ENCODE measurements at places on chromosomes 16 and 17.

GRCh38 chr16:19294156-19294649 is 8.7 kb downstream of the CLEC19A start:
- DNase-seq: no peak

- no peak for DNase-seq
These were observed 6.3 kb downstream of the CCL11 start for GRCh38 chr17:34291721-34292348.

- peak; percentile 3 for DNase-seq
These were observed 667.4 kb upstream of the SALL1 start for GRCh38 chr16:51818342-51818944.

- peak; percentile 78 for DNase-seq
These were observed 716 bp downstream of the TMEM94 start for GRCh38 chr17:75457047-75457654.

- no peak for DNase-seq
These were observed 14.0 kb downstream of the MYO1D start for GRCh38 chr17:32862940-32863339.

GRCh38 chr16:24819462-24820040 is 26.2 kb upstream of the SLC5A11 start:
- DNase-seq: no peak

GRCh38 chr16:11835891-11836649 is 15.3 kb downstream of the RSL1D1 start:
- DNase-seq: no peak

DNA sequence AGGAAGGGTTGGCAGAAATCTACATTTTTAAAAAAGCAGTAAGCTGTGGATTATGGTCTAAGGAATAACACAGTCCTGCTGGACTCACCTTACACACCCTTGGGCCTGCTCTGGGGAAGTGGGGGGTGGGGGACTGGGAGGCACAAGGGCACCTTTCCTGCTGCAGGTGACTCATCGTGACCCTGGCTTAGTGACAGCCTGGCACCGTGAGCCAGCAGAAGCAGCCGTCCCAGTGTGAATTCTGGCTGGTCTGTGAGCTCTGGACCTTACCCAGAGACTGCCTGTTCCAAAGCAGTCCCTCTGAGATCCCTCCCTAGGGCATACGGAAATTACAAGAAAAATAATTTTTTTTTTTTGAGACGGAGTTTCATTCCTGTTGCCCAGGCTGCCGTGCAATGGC is 4.2 kb upstream of the CRK start:
- no peak for DNase-seq

- DNase-seq: no peak
These were observed 8.5 kb downstream of the TP53I13 start for GRCh38 chr17:29577001-29577370.

- DNase-seq: no peak
These were observed 69.9 kb upstream of the NUDT7 start for GRCh38 chr16:77652399-77652798.

DNA sequence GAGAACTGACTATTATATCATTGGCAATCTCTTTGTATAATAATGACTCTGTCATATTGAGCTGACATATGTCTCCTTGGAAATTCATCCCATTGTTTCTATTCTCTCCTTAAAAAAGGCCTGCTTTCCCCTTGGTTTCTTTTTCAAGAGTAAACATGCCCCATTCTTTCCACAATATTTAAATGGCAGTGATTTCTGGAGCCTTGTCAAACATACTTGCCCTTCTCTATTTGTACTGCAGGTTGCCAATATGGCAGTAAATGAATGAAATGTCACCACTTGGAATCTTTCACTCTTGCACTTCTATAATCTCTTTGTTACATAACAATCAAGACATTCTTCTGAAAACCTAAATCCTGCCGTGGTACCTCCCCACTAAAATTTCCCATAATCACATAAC is 1265.1 kb upstream of the CDH8 start:
- DNase-seq: no peak

DNA sequence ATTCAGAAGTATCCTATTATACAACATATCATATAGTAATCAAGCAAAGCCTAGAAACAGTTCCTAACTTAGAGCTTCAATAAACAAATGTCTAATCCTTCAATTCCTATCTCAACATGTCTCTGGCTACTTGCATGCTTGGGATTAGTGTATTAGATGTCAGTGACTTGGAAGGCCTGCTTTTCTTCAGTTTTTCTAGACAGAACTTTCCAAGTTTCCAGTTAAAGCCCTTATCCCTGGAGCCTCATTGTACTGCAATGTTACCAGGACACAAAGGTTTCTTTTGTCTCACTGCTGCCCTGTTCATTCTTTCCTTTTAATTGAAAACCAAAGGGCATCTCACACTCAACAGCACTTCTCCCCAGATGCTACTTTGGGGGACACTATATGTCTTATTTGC is 16.5 kb downstream of the PSME3IP1 start:
- DNase-seq: no peak

DNA sequence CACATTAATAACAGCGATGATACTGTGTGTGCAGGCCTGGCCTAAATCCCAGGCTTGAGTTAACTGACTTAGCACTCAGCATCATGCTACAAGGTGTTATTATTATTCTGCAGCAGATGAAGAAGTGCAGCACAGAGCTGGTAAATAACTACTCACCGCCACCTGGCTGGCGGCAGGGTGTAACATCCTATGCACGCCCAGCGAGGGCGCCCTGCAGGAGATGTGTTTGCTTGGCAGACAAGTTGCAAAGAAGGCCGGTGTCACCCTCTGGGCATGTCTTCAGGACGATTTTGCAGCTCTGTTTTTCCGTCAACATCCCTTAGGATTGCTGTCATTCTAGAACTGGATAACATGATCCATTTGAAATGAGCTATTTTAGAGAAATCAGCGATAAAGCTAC is 30.1 kb downstream of the DNAH9 start:
- no peak for DNase-seq

- DNase-seq: no peak
These were observed 981 bp upstream of the CEP131 start for GRCh38 chr17:81223762-81224130.

- DNase-seq: no peak
These were observed 36.2 kb upstream of the DNAH17 start for GRCh38 chr17:78613416-78613815.

- peak; percentile 46 for DNase-seq
These were observed 102.6 kb downstream of the ZNF778 start for GRCh38 chr16:89319886-89320781.

GRCh38 chr16:74297145-74297665 is 591 bp downstream of the PSMD7 start:
- DNase-seq: peak; percentile 32

- no peak for DNase-seq
These were observed 58.2 kb downstream of the HELZ start for GRCh38 chr17:67186782-67187181.

DNA sequence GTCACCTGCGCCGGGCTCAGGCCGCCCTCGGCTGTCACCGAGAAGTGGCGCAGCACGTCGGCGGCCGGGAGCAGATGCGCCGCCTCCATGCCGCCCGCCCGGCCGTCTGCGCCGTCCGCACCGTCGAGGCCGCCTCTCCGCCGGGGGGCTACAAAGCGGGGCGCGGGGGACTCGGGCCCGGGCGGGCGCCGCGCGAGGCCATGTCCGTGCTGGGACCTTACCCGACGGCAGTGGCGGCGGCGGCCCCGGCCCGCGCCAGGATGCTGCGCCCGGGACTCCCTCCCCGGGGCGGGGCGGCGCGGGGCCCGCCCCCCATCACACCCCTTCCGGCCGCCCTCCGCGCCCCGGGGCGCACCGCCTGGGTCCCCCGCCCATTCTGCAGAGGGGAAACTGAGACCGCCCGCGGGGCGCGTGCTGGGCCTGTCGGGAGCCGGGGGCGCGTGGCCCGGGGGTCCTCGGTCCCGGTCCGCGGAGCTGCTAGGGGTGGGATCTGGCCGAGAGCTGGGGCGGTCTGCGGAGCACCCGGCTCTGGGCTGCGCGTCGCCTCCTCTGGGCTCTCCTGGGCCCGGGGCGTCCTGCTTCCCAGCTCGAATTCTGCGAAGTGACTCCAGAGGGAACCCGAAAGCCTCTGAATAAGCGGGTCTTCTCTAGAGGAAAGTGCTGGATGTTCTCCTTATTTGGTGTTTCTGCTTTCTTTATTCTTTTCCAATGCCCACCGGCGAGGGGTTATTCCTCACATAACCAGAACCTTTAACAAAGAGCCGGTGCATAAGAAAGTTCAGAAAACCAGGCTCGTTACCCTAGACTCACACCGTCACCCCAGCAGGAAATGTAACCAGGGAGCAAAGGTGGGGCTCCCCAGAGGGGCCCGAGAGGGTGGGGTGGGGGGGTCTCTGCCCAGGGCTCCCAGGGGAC is at the start of gene ATP2A3:
TSS of gene ATP2A3 (minus strand) at position 235 of the 915 bp plus-strand sequence. CDS start at position 89, 146 bp downstream.
- no peak for DNase-seq

GRCh38 chr16:82329504-82330192 is 159.6 kb upstream of the MPHOSPH6 start:
- DNase-seq: peak; percentile 95

GRCh38 chr16:17404941-17405689 is 65.6 kb downstream of the XYLT1 start:
- peak; percentile 25 for DNase-seq

- DNase-seq: no peak
These were observed 122.6 kb upstream of the MED13 start for GRCh38 chr17:62187681-62188080.

- DNase-seq: no peak
These were observed at the start of gene CD79B for GRCh38 chr17:63931981-63932561. Gene CD79B (minus strand): TSS chr17:63932331. CDS start chr17:63932261, 70 bp downstream.
